ENCODE measurements at places on chromosomes 5 and 9.

DNA sequence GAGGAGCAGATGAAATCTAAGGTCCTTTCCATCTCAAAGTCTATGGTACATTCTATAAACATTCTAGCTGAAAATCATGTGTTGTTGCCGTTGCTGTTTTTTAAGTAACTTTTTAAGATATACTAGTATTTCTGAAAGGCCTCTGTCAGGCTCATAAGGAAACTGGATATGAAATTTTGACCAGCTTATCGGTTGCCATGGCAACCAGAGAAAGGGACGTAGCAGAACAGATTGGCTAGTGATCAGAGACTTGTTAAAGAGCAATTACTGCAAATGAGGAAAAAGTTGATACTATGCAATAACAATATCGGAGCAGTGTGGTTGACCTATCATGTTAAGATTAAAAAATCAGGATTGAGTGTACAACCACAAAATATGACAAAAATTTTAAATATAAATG lies 57.0 kb upstream of the RNF180 start:
- DNase-seq = no peak

DNA sequence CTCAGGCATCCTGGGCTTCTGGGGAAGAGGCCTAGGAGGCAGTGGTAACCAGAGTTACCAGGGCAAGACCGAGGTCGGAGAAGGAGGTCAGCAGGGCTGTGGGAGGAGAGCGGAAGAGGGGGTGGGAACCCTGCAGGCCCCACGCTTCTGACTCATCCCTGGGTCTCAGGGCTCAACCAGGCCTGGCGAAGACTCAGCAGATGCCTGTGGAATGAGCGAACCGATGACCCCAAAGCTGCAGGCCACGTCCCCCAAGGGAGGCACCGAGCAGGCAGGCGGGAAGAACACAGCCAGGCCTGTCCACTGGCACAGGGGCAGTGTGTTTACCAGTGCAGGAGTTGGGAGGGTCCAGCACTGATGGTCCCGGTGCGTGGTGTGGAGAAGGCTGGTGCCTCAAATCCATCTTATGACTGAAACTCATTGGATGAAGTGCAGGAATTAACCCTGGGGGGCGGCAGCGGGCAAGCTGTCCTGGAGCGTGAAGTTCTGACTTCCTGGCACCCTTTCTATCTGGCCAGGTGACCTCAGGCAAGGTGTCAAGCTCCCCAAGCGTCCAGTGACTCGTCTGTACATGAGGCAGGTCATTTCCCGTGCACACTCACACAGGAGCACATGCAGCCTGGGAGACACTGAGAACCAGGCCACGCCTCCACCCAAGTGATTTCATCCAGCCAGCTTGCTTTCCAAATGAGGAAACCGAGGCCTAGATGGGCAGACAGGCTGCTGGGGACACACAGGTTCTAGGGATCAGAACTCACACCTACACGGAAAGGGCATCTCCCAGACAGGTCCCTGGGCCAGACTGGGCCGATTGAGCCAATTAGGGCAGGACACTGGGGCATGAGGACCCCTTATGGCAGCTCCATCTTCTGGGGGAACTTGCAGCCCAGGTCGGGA lies 69.1 kb downstream of the ADAMTS2 start:
- DNase-seq = no peak

DNA sequence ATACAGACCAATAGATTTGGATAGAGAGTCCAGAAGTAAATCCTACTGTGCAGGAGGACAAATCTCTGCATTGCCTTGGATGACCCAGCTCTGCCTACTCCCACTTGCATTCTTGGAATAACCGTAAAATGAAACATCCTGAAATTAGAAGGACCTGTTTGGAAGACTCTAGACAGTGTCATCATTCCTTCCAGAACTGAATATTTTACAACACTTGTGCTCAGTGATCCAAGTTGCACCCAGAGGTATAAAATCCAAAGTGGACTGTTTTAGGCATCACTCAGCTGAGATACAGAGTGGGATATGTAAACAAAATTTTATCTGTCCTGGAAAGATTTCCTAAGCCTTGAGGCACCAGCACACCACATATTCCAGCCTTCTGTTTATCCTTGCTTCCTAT lies 43.7 kb downstream of the OR2Y1 start:
- no peak for DNase-seq

GRCh38 chr9:22160221-22160620 lies 151.1 kb upstream of the CDKN2B start:
- no peak for DNase-seq

- DNase-seq = no peak
These were observed 415.8 kb upstream of the PIK3R1 start for GRCh38 chr5:67799732-67800234.

- no peak for DNase-seq
These were observed 42.9 kb downstream of the RIC1 start for GRCh38 chr9:5671711-5672353.

DNA sequence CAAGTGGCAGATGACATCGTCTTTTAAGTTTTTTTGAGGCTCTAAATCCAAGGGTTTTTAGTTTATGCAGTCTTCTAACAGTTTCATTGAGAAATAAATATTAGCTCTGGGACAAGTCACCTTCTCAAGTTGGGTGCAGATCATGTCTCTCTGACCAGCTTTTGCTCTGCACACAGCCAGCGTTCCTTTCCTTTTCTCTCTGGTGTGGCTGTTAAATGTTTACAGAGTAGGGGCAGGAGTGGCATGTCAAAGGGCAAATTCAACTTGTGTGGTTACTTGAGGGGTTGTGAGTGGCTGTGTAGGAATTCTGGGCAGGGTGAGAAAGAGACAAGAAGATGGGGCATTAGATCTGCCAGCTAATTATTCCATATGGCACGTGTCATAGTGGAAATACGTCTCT lies 187.5 kb upstream of the HMHB1 start:
- no peak for DNase-seq

DNA sequence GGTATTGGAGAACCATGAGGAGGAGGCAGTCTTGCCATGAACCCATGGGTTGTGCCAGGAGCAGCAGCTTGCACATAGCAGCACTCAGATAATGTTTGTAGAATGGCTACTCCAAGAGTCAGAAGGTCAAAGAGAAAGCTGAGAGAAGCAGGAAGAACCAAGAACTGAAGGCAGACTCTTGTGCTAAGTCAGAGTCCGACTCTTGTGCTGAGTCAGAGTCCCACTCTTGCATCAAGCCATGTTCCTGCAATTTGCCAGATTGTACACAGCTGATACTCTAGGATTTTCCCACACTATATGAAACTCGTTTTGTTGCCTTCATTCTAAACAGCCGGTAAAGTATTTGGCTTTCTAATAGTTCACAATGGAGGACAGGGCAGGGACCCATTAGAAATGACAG lies 26.2 kb upstream of the HSPA9 start:
- no peak for DNase-seq

DNA sequence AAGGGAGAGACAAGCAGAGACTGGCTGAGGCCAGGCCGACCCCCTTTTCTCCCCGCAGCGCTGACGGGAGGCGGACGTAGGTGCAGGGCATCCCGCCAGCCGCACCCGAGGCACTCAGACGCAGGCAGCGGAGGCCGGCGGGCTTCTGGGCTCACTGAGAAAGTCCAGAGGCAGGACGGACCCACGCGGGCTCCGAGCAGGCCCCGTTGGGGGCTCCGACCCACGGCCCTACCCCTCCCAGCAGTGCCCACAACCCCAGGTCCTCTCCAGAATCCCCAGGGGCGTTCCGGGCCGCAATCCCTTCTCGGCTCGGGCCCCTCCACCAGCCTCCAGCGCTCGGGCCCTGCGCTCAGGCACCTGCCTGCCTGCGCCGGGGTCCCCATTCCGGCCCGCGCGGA lies 543 bp downstream of the MTMR12 start:
- peak; percentile 39 for DNase-seq

DNA sequence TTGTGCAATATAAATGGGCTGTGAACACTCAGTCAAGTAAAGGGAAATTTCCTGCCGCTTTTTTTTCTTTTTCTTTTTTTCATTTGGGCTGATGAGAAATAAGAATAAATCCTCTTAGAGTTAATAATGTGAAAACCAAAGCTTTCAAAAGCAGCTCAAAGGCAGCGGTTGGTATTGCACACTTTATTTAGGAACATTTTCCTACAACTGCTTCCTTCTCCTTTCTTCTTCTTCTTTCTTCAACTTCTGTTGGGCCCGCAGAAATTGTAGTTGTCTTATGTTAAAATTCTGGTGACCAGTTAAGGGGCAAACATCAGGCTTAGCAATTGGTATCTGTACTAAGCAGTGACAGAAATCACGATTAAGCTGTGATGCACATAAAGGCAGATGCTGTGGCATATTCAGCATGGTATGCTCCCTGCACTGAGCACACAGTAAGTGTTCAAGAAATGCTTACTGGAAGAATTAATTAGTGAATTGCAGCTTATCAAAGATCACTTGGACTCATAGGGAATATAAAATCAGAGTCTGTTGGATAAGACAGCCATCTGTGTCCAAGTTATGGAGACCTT lies 85.4 kb downstream of the ANKRD55 start:
- no peak for DNase-seq

DNA sequence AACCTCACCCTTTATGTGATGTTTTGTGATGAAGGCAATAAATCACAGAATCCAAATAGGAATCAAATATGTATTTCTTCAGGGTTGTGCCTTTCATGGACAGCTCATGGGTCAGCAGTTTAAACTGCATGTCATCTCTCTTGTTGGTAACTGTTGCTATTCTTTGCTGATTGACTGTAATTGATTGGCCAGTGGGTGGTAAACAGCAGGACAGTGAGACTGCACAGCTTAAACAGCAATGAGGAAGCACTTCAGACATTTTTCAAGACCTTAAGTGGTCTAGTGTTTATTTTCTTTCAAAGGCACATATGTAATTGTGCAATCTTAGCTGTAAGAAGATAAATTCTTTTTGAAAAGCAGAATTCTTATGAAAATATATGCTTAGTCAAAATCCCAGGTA lies 260.5 kb downstream of the COX7C start:
- no peak for DNase-seq

DNA sequence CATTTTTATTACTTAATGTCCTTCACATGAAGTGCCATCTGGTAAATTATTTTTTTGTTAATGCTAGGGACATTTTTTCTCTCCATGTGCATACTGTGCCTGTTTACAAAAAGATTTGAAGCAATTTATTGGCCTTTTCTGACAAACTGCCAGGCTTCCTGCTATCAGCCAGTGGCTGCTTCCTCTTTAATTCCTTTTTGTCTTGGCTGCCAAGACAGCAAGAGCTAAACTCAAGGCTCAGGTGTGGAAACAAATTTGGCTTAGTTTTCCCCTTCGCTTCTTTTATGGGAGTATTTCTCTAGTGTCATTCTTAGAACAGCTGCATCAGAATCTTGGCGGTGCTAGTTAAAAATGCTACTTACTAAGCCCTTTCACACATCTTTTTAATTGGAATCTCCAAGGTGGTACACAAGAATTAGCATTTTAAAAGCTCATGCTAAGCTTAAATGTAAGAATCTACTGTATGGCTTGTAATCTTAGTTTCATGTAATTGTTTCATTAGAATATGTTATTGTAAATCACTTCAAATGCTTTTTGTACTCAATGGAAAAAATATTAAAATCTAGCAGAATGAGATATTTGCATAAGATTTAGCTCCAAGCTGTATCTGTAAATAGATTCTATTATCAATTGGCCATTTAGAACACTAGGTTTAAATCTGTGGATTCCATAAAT lies 134.2 kb upstream of the RASGRF2 start:
- no peak for DNase-seq

DNA sequence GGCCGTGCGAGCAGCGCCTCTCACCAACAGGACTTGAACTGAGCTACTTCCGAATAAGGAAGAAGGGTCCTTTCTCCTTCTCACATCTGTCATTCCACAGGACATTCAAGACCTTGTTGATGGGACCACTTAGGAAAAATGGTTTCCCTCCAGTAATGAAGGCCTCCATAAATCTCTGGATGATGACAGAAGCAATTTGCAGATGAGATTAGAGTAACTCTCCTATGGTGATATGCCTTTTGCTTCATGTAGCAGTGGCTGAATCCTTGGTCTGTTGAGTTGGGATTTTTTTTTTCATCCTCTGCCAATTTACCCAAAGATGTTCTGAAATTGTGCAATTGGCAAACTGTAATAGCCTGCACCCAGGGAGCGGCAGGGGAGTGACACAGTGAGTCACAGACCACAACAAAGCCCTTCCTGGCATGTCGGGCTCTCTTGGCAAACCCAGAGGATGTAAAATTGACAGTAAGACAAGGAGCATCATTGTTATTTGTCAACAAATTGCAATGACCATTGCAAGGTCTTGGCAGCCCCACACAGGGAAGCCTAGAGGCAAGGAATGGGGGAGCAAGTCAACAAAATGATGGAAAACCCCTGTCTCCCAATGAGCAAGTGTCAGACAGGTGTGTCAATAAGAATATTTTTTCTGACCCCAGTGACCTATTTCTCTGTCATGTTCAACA lies 275.9 kb downstream of the ACTL7B start:
- no peak for DNase-seq

DNA sequence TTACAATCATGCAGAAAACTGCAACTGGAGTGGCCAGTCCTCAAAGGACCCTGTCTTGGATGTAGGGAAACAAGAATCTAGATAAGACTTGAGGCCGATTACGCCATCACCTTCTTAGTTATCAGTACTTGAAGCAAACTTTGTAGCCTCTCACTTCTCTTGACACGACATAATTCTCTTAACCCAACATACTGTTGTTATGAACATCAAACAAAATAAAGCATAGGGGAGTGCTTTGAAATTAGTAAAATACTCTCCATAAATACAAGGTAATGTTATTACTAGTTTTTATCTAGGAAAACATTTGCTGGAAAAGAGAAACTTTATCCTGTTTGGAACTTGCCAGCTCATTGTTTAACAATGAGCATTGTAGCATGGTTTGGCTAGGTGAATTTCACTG lies 574.9 kb upstream of the DMAC1 start:
- DNase-seq = no peak

DNA sequence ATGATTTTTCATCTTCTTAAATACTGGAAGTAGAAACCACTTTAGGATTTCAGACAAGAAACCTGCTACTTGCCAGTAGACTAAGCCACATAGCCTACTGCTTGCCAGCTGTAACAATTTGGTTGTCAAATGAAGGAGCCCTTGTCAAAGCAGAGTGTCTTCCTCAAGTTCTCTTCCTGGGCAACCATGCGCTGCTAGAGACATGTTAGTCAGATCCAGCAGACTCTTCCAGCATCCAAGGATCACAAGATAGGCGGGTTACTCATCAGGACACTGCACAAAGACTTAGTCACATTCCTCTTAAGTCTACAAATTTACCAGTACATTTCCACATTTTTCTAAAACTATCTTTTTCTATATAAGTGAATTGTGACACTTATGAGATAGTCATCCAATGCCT lies 24.4 kb downstream of the SKIC3 start:
- no peak for DNase-seq

DNA sequence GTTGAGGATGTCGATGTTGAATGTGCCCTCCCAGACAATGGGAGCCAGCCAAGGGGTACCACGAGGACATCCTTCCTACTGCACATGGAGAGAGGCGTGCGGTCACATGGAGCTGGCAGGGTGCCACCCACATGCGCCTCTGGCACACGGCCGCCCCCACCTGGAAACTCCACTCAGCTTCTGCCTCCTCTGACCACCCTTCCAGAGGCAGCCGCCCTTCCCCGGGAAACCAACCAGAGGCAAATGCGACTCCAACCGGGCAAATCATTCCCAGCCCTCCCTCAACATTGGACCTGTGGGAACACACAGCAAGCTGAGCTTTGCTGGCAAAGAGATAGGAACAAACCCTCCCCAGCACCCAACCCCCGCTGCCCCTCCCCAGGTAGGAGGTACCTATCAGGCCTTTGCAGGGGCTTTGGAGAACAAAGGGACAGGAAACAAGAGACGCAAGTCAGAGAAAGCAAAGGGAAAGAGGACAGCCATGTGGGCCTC lies 17.5 kb downstream of the ABO start:
- no peak for DNase-seq

GRCh38 chr9:99823681-99824377 lies 2.1 kb downstream of the NR4A3 start:
- peak; percentile 88 for DNase-seq

GRCh38 chr5:108867656-108868055 lies 120.0 kb downstream of the FER start:
- DNase-seq = no peak
